RWPE2 (cell line): ENCODE measurements at places on chromosomes 13 and 19.

DNA sequence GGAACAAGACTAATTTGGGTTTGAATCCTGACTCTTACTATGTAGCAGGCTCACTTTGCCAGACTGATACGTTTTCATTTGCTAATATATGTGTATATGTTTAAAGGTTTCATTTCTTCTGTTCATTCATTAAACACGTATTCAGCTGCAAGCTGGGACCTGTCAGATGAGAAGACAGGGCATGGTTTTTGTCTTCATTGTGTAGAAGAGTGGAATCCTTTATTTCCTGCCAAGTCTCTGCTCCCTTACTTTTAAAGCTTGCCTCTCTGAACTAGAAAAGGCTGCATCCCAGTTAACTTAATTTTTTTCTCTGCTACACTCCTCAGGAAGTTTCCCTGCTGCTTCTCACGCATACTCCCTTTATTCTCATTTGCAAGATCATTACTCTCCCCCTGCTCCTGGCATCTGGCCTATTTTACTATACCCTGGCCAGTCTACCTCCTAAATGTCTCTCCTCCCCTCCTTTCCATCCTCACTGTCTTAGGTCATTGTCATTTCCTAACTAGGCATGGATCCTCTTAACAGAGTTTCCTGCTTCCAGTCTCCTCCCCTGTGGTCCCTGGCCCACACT, 141.0 kb upstream of the TMTC4 start:
- no peak for DNase-seq

- DNase-seq, result no peak
These were observed 22.4 kb downstream of the RANBP3 start for GRCh38 chr19:5955636-5955935.

- no peak for DNase-seq
These were observed 1135.0 kb downstream of the SLITRK1 start for GRCh38 chr13:82747291-82747690.

- DNase-seq, result peak; percentile 13
These were observed 10.4 kb downstream of the GPR42 start for GRCh38 chr19:35381318-35381717.

GRCh38 chr13:40377783-40378182, 288.7 kb downstream of the FOXO1 start:
- DNase-seq, result no peak

- DNase-seq, result no peak
These were observed 2.2 kb downstream of the CERS1 start for GRCh38 chr19:18893587-18894253.

GRCh38 chr19:4519521-4520277, 1.4 kb upstream of the PLIN4 start:
- no peak for DNase-seq

GRCh38 chr19:1489463-1490310, 463 bp downstream of the PCSK4 start:
- DNase-seq, result no peak

DNA sequence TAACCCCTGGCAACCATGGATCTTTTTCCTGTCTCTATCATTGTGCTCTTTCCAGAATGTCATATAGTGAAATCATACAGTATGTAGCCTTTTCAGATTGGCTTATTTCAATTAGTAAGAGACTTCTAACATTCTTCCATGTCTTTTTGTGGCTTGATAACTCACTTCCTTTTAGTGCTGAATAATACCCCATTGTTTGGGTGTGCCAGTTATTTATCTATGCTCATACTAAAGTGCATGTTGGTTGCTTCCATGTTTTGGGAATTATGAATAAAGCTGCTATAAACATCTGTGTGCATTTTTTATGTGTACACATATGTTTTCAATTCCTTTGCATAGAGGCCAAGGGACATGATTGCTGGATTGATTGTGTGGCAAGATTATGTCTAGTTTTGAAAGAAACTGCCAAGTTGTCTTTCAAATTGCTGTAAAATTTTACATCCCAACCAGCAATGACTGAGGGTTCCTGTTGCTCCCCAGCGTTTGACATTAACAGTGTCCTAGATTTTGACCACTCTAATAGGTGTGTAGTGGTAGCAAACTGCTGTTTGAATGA, 358.9 kb downstream of the ITGBL1 start:
- DNase-seq, result no peak

DNA sequence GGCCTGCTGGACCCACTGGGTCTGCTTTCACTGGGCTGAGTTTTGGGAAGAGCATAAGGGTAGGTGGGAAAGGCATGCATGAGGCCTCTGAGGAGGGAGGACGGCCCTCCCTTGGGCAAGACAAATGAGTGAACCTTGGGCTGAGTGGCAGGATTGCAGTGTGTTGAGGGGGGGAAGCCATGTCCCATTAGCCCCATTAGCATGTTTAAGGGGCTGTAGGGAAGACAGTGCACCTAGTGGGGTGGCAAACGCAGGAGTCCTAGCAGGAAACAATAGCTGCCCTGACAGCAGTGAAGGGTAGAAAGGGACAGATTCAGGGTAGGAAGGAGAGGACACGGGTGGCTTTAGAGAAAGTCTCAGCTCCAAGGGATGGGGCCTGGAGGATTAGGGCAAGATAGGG, 3.1 kb upstream of the ZBTB45 start:
- DNase-seq, result no peak

DNA sequence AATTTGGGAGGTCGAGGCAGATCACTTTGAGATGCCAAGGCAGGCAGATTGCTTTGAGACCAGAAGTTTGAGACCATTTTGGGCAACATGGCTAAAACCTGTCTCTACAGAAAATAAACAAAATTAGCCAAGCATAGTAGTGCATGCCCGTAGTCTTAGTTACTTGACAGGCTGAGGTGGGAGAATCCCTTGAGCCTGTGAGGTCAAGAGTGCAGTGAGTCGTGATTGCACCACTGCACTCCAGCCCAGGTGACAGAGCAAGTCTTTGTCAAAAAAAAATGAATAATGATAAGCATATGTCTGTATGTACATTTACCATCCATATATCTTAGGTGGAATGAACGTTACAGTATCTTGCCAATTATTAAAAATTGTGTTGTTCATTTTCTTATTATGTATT, 2447.7 kb downstream of the PCDH9 start:
- no peak for DNase-seq

- no peak for DNase-seq
These were observed 6.5 kb upstream of the OPA3 start for GRCh38 chr19:45591004-45591637.
